Activated naive CD4-positive, alpha-beta T cell treated with anti-CD3 and anti-CD28 coated beads for 36 hours (primary cell): ENCODE measurements at places on chromosomes 16 and 17. TPM values are rescaled to one million over a fixed set of nuclear protein-coding genes. Genes with fewer than 3 reads are reported as not detected.

The AXIN2 gene
- total RNA-seq, result 2.3 TPM

The TAT gene
- total RNA-seq, result not detected

The PRSS53 gene
- 4.1 TPM for total RNA-seq

The PRSS33 gene
- total RNA-seq, result 0.17 TPM

- DNase-seq, result no peak
Observed at GRCh38 chr16:50251375-50252081, 14.8 kb upstream of the ADCY7 start.

- no peak for DNase-seq
Observed at GRCh38 chr17:16329519-16330271, 23.6 kb downstream of the CENPV start.

DNA sequence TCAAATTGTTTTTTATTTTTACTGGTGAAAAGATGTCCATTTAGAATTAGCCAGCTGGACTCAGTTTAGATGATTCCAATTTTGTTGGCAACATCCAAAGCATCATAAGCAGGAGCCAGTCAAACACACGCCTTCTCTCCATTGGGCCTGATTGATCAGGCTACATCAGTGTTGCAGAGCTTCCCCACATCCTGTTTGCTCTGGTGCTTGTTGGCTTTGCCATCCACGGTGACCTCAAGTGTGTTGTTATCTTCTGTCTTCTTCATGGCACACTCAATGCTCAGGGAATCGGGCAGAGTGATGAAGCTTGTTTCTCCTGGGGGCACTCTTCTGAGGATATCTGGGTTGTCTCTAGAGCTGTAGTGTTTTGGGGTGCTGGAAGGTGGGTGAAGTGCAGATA is 6.3 kb upstream of the NETO2 start:
- DNase-seq, result no peak
